Activated CD4-positive, alpha-beta T cell treated with anti-CD3 and anti-CD28 coated beads for 24 hours (primary cell): ENCODE measurements at places on chromosomes 3 and 15.

DNA sequence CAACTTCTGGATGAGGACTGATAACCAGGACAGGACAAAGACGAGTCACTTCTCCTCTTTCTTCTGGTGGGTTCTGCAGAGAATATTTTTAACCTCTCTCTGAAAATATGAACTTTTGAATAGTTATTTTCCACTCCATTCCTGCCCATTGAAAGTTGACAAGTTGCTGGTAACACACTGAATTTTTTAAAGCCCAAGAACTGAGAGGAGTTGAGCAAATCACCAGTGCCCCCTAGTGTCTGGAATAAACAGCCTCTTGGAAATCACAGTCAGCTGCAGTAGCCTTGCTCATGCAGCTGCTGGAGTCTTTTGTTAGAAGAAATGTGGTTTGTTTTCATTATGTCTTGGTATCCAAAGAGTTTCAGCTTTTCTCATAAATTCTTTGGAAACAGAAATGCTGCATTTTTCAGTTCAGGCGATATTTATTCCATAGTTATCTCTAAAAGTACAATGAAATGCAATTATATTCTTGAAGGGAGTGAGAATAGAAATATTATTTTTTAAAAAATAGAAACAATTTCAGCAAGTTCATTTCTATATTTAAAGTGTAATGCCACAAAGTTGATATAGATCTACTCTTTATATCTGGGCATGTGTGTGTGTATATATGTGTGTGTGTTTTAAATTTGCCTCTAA, 741.0 kb upstream of the CBLB start:
- DNase-seq: peak; percentile 34

- DNase-seq: no peak
These were observed 19.7 kb downstream of the SLC6A20 start for GRCh38 chr3:45776611-45777010.

- DNase-seq: no peak
These were observed 112.4 kb upstream of the NEDD4 start for GRCh38 chr15:56105855-56106254.

GRCh38 chr15:36484038-36484778, 95.2 kb upstream of the CDIN1 start:
- DNase-seq: no peak

DNA sequence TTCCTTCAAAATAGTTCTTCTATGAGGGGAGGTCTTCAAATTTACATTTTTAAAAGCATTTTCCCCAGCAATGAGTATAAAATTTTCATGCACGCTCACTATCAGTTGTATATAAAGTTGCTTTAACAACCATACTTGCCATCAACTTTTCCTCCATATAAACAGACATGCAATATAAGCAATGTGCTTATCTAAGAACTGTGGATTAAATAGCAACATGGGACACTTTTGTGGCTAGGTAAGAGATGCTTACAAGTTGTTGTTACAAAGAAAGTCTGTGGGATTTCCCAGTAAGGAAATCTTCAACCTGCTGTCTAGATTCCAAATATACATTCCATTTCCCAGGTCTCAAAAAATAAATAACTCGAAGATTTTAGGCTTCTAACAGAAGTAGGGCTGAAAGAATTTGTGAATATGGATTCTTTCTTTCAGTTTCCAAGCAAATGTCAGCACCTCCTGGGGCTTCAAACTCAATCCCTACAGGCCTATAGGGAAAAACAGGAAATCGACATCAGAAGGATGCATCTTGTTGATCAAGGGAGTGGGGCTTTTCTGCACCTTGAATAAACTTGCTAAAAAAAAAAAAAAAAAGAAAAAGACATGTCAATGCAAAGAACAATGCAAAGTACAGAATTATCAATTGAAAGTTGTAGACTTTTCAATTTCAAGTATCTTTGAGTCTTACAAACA, 16.1 kb downstream of the TNIK start:
- no peak for DNase-seq

DNA sequence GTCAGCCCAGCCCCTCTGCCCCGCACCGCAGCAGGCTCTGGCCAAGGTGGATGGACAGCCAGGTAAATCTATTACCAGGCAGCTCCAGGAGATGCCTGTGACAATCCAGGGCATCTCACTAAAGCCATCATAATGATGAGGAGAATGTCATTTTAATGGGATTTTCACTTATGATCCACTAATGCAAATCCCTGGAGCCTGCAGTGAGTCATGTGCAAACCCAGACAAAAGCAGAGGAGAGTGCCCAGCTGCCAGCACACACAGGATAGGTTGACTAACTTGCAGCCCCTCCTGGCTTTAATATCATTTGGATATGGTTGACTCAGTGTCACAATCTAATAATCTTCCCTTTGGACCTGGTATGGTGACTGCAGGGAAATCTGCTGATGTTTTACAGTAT, 206.9 kb upstream of the TRIM42 start:
- no peak for DNase-seq

DNA sequence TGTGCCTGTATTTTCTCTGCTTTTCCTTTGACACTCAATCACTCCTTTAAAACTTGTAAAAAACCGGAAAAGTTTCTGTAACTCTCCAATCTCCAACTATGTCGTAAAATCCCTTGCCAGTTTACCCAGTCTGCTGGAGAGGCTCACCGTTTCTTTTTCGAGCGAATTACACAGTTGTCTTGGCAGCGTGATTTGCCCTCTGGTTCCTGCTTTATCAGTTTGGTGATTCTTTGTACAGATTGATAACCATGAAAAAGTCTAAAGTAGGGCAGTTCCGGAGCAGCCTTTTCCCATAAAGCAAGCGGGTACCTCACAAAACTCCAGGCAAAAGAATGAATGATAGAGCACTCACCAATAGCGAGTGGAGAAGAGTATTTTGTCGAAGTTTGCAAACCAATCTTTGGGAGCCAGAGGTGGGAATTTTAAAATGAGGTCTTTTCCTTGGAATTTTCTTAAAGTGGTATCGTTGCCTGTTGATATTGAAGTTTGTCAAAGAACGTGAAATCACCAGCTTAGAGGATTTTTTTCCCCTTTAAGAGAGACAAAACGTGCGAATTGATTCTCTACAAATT, at the start of gene TTC23:
Gene TTC23 (minus strand): TSS at position 312 of the 572 bp plus-strand sequence. CDS start 20,869 bp downstream, outside the sequence.
- no peak for DNase-seq

- DNase-seq: no peak
These were observed 13.8 kb upstream of the OCA2 start for GRCh38 chr15:28112962-28113361.

DNA sequence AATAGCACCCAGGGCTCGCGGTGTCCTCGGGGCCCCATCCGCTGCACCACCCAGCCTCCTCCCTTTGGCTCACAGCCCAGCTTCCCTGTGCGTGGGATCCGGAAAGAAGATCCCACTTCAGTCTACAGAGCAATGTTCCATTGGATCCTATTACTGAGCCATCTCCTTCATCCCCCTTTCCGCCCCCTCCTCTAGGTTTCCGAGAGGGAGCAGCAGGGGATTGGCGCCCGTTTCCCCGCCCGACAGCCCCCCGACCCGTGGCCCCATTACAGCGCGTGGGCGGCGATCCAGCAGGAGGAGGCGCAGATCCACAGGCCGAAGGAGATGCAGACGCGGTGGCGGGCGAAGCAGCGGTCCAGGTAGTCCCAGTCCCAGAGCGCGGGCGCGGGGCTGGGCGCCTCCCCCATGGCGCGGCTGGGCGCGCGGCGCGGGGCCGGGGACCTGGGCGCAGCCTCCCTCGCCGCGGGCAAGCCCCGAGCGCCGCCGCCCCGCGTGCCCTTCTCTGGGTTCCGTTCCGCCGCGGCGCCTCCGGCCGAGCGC, 340 bp downstream of the TMEM44 start:
- DNase-seq: no peak

- DNase-seq: no peak
These were observed 515.9 kb downstream of the RBMS3 start for GRCh38 chr3:29796808-29797207.

DNA sequence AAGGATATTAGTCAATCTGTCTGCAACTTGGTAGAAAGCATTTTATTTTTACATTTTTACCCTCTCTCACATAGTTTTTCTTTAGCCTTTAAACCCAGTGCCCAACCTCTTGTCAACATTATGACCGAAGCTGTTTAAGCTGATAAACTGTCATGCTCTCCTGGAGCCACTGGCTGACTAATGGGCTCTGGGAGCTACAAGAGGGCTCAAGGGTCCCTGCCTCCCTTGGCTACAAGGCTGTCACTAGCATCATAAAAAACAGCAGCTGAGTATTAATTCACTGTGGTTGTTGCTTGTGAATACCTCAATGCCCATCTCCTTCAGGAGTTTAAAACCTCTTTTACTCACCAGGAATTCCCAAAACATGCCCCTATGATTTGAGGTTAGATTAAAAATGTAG, 237.9 kb downstream of the ZMAT3 start:
- DNase-seq: no peak

GRCh38 chr3:55544219-55544618, 57.1 kb upstream of the WNT5A start:
- no peak for DNase-seq

GRCh38 chr15:98794211-98794610, 145.9 kb downstream of the IGF1R start:
- no peak for DNase-seq

DNA sequence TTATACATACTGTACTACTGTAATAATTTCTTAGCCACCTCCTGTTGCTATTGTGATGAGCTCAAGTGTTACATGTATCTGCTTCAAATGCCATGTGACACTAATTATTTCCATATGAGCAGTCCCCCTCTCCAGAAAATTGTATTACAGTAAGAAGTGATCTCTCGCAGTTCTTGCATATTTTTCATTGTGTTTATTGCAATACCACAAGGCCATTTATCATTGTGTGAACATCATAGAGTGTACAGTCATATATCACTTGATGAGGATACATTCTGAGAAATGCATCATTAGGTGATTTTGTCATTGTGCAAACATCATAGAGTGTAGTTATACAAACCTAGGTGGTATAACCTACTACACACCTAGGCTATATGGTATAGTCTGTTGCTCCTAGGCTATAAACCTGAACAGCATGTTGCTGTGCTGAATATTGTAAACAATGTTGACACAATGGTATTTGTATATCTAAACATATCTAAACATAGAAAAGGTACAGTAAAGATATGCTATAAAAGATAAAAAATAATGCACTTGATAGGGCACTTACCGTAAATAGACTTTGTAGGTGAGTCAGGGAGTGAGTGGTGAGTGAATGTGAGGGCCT, 189.6 kb upstream of the MLF1 start:
- no peak for DNase-seq

- no peak for DNase-seq
These were observed 107.9 kb downstream of the FMN1 start for GRCh38 chr15:33086500-33087121.

DNA sequence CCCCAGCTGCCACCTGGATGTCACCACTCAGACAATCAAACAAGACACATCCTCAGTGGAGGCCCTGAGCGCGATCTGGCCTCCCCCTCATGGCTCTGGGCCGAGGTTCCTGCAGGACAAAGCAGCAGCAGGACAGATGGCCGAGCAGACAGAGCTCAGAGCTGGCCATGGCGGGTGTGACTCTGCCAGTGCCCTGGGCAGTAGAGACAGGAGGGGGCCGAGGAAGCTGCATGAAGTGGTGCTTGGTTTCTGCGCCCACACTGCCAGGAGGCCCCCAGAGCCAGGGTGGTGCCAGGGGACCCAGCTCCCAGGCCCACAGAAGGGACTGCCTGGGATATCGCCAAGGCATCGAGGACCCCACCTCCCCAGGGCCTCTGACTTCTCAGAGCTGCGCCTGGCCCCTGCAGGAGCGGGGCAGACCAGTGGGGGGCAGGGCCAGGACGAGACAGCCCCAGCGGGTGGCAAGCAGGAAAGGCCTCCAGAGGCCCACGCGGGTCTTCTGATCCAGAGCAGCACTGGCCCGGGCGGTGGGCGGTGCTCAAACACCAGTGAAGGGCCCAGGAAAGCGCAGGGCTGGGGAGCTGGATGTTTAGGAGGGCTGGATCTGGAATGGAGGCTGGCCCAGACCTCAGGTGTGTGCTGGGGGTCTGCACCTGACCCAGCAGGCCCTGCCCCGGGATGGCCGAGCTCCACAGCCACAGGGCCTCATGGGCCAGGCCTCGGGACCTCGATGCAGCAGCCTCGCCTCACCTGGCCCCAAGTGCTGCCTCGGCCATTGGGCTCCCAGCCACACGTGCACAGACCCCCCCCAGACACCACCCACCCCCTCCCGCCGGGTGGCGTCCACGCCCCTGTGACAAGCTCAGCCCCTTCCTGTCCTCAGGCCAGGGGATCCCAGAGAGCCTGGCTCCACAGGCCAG, 76.0 kb downstream of the GOLGA8G start:
- DNase-seq: no peak

DNA sequence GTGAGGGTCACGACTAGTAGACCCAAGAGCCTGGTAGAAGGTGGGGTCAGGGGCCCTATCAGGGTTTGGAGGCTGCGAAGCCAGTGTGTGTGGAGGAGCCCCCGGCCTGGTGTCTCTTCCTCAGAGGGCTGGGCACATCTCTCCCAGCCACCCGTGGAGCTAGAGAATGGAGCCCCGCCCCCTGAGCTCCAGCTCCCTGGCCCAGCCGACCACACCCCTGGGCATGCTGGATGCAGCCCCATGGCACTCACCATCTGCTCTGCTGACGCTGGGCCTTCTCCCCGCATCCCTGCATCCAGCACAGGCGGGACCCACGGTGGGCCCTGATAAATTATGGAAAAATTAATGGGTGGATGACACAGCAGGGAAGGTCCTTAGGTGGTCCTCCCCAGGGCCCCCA, 17.5 kb downstream of the ANKRD63 start:
- no peak for DNase-seq

- no peak for DNase-seq
These were observed 24.4 kb upstream of the TMC3 start for GRCh38 chr15:81398456-81398855.

GRCh38 chr3:136898954-136899353, 36.9 kb downstream of the NCK1 start:
- DNase-seq: no peak

DNA sequence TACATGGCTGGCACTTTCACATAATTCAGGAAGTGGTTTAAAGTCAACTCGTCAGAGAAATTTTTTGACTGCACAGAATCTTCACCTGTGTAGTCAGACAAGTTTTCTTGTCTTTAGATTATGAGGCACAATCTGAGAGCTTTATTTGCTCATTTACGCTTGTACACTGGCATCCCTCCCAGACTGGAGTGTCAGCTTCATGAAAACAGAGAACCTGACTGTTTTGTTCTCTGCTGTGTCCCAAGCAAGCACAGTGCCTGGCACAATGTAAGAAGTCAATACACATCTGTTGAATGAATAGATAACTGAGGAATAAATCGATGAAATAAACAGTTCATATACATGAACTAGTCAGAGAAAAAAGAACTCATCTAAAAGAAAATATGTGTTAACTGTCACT, 846.1 kb upstream of the CFAP20DC start:
- DNase-seq: no peak

DNA sequence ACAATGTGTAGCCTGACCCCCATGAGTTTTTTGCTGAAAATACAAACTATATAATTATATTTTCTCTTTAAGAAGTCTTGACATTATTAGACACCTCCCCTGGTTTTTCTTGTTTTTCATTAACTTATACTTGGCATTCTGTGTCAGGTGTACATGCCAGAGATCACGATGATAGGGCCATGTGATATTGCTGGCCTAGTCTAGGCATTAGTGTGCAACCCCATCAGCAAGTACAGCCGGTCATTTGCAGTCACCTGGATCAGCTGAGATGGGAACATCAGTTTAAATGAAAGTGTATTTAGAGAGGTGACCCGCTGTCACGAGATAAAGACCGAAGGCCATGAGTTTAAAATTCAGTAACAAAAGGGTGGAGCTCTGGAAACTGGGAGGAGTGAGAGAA, 12.6 kb upstream of the SPPL2A start:
- no peak for DNase-seq

- no peak for DNase-seq
These were observed 19.8 kb upstream of the GYG1 start for GRCh38 chr3:148971401-148972163.

- no peak for DNase-seq
These were observed 520 bp downstream of the GREM1 start for GRCh38 chr15:32718227-32718820.
